ENCODE measurements at places on chromosomes 12 and 14.
A peak's percentile ranks its signal among the peaks of the same experiment; 100 is the strongest.

DNA sequence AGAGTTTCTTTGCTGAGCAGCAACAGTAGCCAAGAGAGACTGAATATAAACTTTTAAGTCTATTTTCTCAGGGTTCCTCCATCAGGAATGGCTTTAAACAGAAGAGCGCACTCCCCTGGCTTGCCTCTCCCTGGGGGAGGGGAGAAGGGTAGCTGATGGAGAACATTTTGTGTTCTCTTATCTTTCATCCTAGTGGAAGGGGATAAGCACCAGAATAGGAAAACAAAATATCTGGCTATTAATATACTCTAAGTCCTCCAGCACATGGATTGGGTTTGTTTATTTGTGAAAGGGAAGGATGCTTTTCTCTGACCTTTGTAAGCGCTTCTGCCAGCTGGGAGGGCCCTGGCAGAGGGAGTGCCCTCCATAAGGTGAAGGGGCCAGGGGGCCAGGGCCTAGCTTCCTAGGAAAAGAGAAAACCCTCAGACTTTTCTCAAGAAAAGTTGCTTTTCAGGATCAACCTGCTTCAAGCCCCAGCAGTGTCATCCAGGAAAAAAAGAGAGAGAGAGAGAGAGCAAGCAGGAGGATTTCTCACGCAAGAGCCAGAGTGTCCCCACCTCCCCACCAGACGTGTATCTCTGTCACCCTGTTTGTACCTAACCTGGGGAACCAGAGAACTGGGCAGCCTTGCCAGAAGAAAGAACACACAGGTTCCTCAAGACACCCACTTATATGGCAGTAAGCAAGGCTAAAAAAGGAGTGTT lies 34.3 kb upstream of the ATP2A2 start:
- DNase-seq, result no peak

- DNase-seq, result peak; percentile 35
Observed at GRCh38 chr14:58426670-58427280, 556 bp downstream of the TIMM9 start.

- DNase-seq, result no peak
Observed at GRCh38 chr14:76467711-76468155, 91.8 kb downstream of the ESRRB start.

GRCh38 chr14:102066041-102066451 lies 20.8 kb downstream of the HSP90AA1 start:
- DNase-seq, result no peak

DNA sequence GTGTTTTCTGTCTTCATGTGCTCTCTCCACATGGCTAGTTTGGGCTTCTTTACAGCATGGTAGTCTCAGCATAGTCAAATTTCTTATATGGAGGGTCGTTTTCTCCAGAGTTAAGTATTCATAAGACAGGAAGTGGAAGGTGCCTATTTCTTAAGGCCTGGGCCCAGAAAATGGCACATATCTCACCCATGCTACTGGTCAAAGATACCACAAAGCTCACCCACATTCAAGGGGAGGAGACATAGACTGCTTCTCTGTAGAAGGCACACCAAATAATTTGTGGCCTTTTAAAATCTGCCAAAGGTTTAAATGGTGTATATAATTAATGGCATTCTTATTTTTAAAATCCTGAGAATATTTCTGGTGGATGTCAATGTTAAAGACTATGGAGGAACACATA lies 44.8 kb downstream of the CCDC91 start:
- no peak for DNase-seq

- DNase-seq, result peak; percentile 33
Observed at GRCh38 chr12:46266869-46267574, 1.8 kb downstream of the SLC38A1 start.

Measured in stimulated activated CD4-positive, alpha-beta T cell treated with anti-CD3 and anti-CD28 coated beads, Interleukin-15, amount 100 ng/mL, for 1 hour (primary cell).